ENCODE measurements at places on chromosomes 7 and 10.

DNA sequence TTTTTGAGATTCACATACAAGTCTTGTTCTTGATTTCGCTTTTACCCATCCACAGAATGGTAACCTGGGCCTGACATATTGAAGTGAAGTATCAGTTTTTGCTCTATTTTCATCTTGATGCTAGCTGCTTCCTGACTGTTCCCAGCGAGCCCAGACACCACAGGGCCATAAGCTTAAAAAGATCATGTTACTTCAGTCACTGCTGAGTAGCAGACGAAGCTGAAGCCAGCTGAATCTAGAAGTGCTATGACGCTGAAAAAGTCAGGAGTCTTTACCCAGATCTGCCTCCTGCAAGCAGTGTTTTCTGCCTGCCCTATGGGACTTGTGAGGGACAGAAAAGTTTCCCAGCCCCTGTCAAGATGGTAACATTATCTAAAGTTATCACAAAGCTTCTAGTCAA, 2.7 kb upstream of the PRXL2A start:
- no peak for DNase-seq
- H3K27me3 ChIP-seq, result no peaks in the 10 kb centered on the region
- H3K36me3 ChIP-seq, result no peaks in the 10 kb centered on the region
- H3K4me1 ChIP-seq, result no peaks in the 10 kb centered on the region
- no peak overlapping the region for H3K27ac ChIP-seq

- H3K4me3 ChIP-seq, result no peak overlapping the region
- no peaks in the 10 kb centered on the region for H3K27me3 ChIP-seq
- no peaks in the 10 kb centered on the region for H3K36me3 ChIP-seq
- no peak overlapping the region for H3K27ac ChIP-seq
These were observed 124.1 kb downstream of the SMURF1 start for GRCh38 chr7:99019523-99020412.

DNA sequence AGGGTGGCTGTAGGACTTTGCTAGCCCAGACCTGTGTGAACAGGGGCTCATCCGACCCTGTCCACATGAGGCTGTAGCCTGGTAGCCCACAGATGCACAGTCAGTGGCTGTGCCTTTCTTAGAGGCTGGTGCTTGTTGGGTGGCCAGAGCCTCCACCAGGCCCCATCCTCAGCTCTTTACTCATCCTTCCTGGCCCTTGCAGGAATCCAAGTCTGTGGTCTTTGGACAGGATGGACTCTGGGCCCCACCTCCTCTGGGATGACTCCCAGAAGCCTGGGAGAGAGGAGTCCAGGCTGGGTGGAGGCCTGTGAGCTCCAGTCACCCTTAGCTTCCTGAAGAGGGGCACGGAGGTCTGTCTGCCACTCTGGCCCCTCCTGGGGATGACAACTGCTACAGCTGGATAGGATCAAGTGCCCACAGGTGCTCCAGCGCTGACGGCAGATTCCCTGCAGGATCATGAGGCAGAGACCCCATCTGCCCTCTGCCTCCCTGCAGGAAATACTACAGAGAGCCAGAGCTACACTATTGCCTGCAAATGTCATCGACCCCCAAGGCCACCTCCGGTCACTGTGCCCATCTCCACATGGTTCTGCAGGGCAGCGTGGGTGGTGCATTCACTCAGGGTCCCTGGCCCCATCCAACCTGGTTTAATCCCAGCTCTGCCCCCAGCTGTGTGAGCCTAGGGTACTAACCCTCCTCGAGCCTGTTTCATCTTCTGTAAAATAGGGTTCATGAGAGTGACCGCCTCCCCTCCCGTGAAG, 114.5 kb downstream of the PTPN20 start:
- H3K36me3 ChIP-seq, result no peaks in the 10 kb centered on the region
- no peaks in the 10 kb centered on the region for H3K27me3 ChIP-seq
- no peak overlapping the region for H3K27ac ChIP-seq
- H3K4me1 ChIP-seq, result no peaks in the 10 kb centered on the region
- DNase-seq, result no peak
- no peak overlapping the region for H3K4me3 ChIP-seq

GRCh38 chr7:7146837-7147236, 35.5 kb upstream of the C1GALT1 start:
- H3K36me3 ChIP-seq, result no peaks in the 10 kb centered on the region
- H3K4me1 ChIP-seq, result no peaks in the 10 kb centered on the region
- H3K4me3 ChIP-seq, result no peak overlapping the region
- H3K27me3 ChIP-seq, result no peaks in the 10 kb centered on the region
- no peak overlapping the region for H3K27ac ChIP-seq
- DNase-seq, result no peak

GRCh38 chr7:40717242-40717641, 582.4 kb downstream of the SUGCT start:
- no peak overlapping the region for H3K27ac ChIP-seq
- no peaks in the 10 kb centered on the region for H3K4me1 ChIP-seq
- H3K36me3 ChIP-seq, result no peaks in the 10 kb centered on the region
- DNase-seq, result peak; percentile 57

DNA sequence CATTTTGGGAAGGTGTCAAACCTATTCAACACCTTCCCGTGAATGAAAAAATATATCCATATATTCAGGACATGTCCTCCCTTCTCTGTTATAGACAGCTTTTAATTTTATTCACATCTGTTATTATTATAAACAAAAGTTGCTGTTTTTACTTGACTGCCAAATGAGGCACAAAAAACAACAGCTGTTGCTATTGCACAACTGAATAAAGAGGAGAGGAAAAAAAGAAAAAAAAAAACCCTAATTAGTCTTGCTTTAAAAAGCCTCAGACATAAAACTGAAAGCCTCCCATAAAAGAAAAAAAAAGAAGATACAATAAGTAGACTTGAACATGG, 153.4 kb downstream of the BMPER start:
- H3K27me3 ChIP-seq, result no peaks in the 10 kb centered on the region
- peak overlapping the region; percentile 73 for H3K27ac ChIP-seq
- H3K36me3 ChIP-seq, result no peaks in the 10 kb centered on the region
- H3K4me1 ChIP-seq, result no peaks in the 10 kb centered on the region
- no peak overlapping the region for H3K4me3 ChIP-seq
- no peak for DNase-seq

- no peaks in the 10 kb centered on the region for H3K36me3 ChIP-seq
- no peak for DNase-seq
- no peak overlapping the region for H3K4me3 ChIP-seq
- no peaks in the 10 kb centered on the region for H3K4me1 ChIP-seq
- no peak overlapping the region for H3K27ac ChIP-seq
These were observed 30.7 kb downstream of the TLL2 start for GRCh38 chr10:96482815-96483588.

DNA sequence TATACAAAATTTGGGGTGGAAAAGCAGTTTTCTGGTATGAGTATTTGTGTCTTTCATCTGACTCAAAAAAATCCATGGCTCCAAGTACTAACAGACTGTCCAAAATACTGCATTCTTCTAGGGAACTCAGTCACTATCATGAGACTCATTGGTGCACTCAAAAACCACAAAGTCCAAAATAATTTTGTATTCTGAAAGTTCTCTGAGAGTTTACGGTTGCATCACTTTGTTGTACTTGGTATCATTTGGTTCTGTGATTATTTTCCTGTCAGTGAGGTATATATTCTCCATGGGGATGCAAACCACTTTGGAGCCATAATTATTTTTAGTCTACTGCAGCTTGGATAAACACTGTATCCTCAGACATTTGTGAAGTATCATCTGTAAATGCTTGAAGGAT, 28.0 kb upstream of the CABCOCO1 start:
- H3K4me3 ChIP-seq, result no peak overlapping the region
- H3K4me1 ChIP-seq, result no peaks in the 10 kb centered on the region
- H3K27ac ChIP-seq, result no peak overlapping the region
- DNase-seq, result no peak

DNA sequence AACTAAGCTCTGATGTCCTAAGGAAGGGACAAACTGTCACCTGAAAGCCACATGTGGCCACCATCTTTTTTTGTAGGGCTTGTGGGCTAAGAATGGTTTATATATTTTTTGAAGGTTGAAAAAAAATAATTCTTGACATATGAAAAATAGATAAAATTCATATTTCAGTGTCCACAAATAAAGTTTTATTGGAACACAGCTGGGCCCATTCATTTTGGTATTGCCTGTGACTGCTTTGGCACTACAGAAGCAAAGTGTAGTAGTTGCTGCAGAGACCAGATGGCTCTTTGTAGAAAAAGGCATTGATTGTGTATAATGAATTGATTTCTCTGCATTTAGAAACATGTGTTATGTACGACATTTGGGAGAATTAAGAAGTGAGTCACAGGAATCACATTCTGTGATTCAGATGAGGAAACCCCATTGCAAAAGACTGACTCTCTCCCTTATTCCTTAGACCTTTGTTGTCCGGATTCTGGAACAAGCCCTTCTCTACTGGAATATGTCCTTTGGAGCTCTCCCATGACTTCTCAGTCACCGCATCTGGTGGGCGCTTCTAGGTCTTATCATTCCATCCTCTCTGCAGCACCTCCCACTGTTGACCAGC, 438.7 kb downstream of the LRMDA start:
- no peak overlapping the region for H3K27ac ChIP-seq
- DNase-seq, result no peak
- H3K36me3 ChIP-seq, result no peaks in the 10 kb centered on the region
- no peaks in the 10 kb centered on the region for H3K27me3 ChIP-seq
- no peaks in the 10 kb centered on the region for H3K4me1 ChIP-seq

- no peak for DNase-seq
- no peak overlapping the region for H3K4me3 ChIP-seq
- H3K27me3 ChIP-seq, result no peaks in the 10 kb centered on the region
- H3K36me3 ChIP-seq, result no peaks in the 10 kb centered on the region
These were observed 139.4 kb downstream of the DNAJB6 start for GRCh38 chr7:157476201-157476600.

DNA sequence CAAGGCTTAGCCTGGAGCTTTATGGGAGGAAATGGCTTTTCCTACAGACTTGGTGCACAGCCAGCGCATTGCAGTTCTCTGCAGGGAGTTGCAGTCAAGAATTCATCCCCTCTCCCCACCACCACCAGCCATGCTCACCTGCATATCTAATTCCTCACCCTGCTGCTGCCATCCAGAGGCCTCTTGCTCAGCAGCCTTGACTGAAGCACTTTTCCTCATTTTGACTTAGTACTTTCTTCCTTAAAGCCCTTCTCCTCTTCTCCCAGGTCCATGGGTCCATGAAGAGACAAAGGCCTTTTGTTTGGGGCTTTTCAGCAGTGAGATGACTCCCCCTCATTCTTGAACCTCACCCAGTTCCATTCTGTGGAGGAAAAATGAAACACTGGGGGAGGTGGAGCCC, 39.7 kb upstream of the GPR141 start:
- no peaks in the 10 kb centered on the region for H3K36me3 ChIP-seq
- no peak overlapping the region for H3K27ac ChIP-seq
- H3K4me3 ChIP-seq, result no peak overlapping the region
